ENCODE measurements at places on chromosomes 5 and 9.

DNA sequence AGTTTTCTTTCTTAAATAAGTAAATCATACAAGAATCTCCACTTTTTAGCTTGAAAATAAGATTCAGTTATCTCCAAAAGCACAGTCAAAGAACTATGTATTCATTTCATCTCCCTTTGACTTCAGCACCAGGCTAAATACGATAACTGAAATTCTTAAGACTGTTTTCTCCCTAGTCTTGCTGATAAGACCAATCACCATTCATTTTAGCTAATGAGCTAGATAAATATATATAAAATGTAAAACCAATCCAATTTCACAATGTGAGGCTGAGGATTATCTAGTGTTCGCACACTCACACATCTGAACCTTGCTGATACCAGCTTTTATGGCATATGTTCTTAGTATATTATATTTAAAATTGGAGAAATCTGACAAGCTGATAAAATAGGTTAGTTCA is 17.3 kb upstream of the ZNF622 start:
- DNase-seq = no peak

DNA sequence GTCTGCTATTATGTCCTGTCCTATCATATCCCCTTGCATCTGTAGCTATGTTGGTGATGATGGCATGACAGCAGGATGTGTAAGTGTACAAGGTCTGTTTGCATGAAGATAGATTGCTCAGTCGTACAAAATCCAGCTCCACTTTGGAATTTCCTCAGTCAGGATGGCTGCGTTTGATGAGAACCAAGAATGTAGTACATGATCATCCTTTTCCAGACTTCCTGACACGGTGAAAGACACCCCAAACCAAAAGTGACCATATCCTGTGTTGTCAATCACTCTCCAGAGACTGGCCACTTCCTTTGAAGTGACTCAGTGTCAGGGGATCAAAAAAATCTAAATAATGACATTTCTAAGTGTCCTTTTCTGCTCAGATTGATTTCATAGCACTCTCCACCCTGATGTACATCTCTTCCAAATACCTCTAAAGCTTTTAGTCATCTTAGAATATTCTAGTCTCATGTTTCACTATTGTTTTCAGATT is 213.4 kb downstream of the PLK2 start:
- DNase-seq = no peak

DNA sequence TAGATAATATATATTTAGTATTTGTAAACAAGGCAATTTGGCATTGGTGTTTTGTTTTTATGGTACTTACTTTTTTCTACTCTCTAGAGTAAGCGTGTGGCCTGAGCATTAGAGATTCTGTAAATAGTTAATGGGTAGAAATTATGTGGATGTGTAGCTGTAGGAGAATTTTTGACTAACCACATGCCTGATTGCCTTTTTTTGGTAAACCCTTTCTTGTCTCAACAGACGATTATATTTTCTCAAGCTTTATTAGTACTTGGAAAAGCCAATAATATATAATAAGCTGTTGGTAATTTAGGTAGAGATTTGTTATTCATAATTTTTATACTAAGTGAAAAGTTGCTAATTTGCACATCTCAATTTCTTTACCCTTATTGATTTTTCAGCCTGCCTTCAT is 76.8 kb downstream of the FCHO2 start:
- DNase-seq = no peak

- peak; percentile 50 for DNase-seq
Observed at GRCh38 chr5:143222287-143223231, 180.9 kb downstream of the NR3C1 start.

DNA sequence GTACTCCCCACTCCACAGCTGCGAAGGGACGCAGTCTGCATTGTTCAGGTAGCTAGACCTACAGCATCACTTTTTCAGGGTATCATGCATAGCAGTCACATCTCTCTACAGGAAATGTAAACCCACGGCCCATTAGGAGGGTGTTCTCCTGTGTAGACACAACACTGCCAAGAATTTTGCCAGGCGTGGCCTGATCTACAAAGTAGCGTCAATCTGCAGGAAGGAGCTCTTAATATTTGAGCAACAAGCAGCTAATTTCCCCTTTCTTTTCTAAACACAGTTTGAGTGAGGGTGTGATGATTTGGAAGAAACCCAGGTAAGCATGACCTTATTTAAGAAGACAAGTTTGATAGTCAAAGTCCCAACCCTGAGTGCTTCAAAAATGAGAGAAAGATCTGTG is 419.0 kb downstream of the GADD45G start:
- no peak for DNase-seq
